NCI-H2081 treated with DMSO at 0.1 percent for 48 hours (cell line): ENCODE measurements at places on chromosomes 11 and 22.

GRCh38 chr11:78039391-78039918 lies 16.4 kb upstream of the KCTD14 start:
- DNase-seq, result no peak

DNA sequence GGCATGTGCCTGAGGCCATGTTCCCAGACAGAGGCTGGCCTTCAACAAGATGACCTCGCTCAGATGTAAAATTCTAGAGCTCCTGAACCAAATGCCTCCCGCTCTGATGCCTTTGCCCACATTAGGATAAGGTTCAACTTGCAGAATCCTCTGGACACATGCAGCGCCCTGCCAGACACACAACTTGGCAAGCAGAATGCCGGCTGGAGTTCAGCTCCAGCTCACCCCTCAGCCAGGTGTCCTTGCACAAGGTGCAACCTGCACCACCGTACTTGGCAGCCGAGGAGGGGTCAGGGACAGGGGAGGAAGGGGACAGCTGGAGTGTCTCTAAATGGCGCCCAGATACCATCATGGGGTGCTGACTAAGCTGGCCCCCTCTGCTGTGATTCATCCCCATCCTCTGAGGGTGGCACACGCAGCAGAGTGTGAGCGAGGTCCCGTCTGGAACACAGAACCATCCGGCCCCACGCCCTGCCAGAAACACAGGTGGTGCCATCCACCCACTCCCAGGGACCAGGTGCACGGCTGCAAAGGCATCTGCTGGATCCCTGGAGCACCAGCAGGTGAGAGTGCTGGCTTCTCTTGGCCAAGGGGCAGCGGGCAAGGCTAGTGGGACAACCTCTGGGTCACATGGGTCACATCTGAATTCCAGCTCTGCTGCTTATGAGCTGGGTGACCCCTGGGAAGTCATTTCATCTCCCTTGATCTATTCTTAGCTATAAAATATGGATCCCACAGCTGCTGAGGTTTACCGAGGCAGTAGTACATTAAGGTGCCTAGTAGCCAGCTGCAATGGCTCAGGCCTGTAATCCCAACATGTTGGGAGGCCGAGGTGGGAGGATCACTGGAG lies 12.8 kb downstream of the ZMAT5 start:
- no peak for DNase-seq

GRCh38 chr11:128737704-128738103 lies 43.8 kb downstream of the FLI1 start:
- no peak for DNase-seq

- no peak for DNase-seq
Observed at GRCh38 chr11:4481240-4481582, 1.2 kb upstream of the OR52K1 start.

DNA sequence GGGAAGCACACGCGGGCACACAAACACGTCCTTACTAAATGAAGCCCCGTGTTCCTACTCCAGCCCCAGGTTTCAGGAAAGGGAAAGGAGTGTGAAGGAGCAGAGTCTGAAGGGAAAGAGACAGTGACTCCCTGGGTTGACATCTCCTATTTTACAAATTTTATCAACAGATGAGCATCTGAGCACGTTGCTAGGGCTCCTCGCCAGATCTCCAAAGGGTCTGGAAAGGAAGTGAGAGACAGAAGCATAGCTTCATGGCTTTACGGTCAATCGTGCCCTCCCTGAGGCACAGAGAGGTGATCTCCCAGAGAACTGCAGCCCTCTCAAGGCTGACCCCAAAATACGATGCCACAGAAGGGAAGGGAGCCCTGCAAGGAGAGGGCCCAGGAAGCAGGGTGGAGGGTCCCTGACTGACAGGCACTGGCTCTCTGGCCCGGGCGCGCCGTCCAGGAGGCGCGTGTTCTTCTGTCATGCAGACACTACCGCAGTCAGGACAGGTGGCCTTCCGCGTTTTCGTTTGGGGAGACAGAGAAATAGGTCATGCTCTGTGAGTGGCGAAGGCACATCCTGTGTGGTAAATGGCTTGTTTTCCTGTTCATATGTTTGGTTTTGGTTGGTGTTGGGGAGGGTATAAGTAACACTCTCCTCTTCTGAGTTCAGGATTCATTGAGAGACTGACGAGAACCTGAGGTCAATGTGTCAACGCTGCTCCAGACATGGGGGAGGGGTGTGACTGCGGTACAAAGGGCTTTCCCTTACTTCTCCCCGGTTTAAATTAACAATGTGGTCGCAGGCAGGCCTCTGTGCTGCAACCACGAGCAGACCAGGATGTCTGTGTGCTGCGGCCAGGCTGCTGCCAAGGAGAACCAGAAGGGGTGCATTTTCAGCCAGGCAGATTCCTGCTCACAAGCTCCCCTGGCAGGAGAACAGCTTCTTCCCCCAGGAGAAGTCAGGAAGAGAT lies 813.3 kb downstream of the OPCML start:
- no peak for DNase-seq

DNA sequence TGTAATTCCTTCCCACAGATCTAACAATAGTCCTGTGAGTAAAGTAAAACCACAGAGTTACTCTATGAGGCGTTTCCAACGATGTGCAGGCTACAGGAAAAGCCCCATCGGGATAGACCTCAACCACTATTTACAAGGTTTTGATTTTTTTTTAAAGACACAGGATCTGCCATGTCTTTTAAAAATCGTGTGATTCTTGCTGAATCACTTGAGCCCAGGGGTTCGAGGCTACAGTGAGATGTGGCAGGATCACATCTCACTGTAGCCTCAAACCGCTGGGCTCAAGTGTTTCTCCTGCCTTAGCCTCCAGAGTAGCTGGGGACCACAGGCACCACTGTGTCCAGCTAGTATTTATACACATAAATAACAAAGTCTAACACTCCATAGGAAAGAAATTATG lies 7.8 kb downstream of the TAF1D start:
- no peak for DNase-seq

GRCh38 chr22:20117633-20118299 lies 740 bp upstream of the TRMT2A start:
- no peak for DNase-seq

DNA sequence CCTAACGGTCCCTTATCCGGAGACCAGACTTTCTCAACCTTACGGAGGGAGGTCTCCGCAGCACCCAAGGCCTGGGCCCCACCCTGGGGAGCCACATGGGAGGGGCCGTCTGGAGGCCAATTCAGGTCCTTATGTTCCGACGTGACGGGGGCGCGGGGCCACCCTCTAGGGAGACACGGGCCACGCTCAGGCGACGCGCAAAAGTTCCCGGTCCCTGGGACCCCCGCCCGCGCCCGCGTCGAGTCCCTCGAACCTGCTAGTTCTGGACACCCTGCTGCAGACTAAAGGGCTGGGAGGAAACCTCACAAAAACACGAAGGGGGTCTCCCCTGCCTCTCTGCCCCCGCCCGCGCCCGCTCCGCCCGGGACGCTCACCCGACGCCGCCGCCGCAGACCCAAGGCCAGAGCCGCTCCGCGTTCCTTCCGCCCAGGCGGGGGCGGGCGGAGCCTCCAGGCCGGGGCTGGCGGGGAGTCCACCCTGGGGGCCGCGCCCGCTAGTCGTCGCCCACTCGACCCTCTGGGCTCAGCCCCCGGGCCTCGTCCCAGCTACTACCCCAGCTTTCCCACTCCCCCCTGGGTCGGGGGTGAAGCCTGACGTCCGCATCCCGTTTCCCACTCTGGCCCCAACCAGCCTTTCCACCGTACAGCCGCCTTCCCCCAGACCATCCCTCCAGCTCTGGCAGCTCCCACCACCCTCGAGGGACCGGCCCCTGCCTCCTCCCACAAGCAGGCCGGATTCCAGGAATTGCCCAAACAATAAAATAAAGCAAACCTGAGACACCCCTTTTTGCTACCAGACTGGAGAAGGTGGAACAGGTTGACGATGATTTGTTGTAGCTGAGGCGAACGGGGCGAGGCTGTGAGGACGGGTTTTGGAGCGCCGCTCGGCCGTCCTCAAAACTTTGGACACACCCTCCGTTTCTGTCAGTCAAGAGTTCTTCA lies 2.7 kb downstream of the RNH1 start:
- DNase-seq, result no peak

GRCh38 chr11:130631119-130631518 lies 182.7 kb downstream of the ADAMTS15 start:
- DNase-seq, result no peak

DNA sequence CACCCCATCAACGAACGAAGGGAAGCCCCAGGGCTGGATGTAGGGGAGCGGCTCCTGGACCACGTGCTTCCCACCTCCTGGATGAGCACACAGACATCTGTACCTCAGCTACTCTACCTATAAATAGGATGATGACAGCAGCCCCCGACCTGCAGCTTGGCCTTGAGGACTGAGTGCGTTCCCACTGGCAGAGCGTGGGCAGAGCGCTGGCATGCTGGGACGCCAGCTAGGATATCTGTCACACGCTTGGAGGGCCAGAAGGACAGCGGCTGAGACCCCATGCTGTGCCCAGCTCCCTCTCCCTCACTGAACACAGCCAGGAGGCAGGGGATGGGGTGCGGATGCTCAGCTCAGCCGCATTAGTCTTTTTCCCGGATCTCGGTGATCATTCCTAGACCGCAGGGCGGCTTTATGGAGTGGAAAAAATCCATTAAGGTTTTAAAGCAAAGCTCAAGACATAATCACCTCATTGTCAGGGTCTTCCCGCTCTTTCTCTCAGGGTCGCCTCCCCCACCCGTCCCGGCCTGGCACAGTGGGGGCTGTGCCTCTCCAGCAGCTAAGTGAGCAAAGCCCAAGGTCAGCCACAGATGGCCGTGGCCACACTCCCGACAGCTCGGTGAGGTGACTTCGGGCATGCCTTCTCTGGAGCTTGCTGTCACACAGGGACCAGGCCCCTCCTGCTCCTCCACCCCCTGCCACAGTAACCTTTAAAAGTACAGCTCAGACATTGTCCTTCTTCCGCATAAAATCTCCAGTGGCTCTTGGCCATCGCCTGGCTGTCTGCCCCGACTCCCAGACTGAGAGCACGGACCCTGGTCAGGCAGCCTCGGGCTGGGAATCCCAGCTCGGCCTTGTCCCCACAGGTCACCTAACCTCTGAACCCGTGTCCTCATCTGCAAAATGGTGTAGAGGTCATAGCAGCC lies 69.6 kb upstream of the SHISAL1 start:
- DNase-seq, result no peak
